ENCODE measurements at places on chromosomes 2 and 18. TPM values are rescaled to one million over a fixed set of nuclear protein-coding genes. Genes with fewer than 3 reads are reported as not detected.

Gene PSD4
- total RNA-seq, result 0.85 TPM

Gene SERPINB4
- not detected for total RNA-seq

Gene CTLA4
- not detected for total RNA-seq

Gene CHRNG
- total RNA-seq, result not detected

Gene DSC2
- total RNA-seq, result 3.7 TPM

Gene MOGAT1
- total RNA-seq, result not detected

Gene ZNF804A
- total RNA-seq, result 0.51 TPM

Gene FECH
- total RNA-seq, result 22.1 TPM

Gene CCNT2
- 8.3 TPM for total RNA-seq

Gene TMEM247
- not detected for total RNA-seq

Gene KRCC1
- total RNA-seq, result 33.1 TPM
